ENCODE measurements at places on chromosomes 12 and 14.
A peak's percentile ranks its signal among the peaks of the same experiment; 100 is the strongest.

- DNase-seq: no peak
Measured at GRCh38 chr14:81655423-81656314, 122.0 kb upstream of the SEL1L start.

- no peak for DNase-seq
Measured at GRCh38 chr14:79552778-79553177, 658.5 kb downstream of the DIO2 start.

DNA sequence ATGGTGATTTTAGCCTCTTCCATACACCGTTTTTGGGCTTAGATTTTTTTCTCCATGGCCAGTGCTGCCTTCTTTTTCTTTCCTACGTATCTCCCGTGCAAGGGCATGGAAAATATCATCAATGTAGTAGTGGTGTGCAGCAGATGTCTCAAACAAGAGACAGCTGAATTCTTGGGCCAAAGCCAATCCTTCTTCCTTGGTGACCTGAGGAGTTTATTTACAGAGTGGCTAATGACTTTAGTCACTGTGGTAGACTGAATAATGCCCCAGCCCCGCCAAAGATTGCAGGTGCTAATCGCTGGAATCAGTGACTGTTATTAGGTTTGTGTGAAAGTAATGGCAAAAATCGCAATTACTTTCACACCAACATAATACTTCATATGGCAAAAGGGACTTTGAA is 235.5 kb upstream of the NOS1 start:
- no peak for DNase-seq

GRCh38 chr12:50283229-50283923 is at the start of gene LIMA1:
Gene LIMA1, minus strand, starts transcription at chr12:50283520. Its CDS starts 34,769 bp downstream, at chr12:50248751.
- DNase-seq: peak; percentile 96

- DNase-seq: no peak
Measured at GRCh38 chr12:41980390-41980789, 164.3 kb downstream of the GXYLT1 start.

- DNase-seq: no peak
Measured at GRCh38 chr14:103730490-103731035, 15.0 kb downstream of the ZFYVE21 start.

DNA sequence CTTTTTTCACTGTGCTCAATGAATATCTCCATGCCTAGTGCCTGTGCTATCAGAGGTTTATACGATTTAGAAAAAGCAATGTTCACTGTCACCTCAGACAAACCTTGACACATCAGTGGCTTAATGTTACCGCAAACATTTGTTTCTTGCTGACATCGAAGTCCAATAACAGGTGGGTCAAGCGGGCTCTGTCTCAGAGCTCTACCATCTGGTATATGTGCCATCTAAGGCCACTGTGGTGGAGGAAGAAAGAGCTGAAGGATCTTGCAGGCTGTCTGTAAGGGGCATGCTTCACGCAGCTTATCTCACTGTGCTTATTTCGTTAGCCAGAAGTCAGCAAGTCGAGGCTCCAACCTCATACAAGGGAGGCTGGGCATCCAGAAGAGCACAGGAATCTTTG is 189.5 kb upstream of the NTF3 start:
- DNase-seq: no peak

DNA sequence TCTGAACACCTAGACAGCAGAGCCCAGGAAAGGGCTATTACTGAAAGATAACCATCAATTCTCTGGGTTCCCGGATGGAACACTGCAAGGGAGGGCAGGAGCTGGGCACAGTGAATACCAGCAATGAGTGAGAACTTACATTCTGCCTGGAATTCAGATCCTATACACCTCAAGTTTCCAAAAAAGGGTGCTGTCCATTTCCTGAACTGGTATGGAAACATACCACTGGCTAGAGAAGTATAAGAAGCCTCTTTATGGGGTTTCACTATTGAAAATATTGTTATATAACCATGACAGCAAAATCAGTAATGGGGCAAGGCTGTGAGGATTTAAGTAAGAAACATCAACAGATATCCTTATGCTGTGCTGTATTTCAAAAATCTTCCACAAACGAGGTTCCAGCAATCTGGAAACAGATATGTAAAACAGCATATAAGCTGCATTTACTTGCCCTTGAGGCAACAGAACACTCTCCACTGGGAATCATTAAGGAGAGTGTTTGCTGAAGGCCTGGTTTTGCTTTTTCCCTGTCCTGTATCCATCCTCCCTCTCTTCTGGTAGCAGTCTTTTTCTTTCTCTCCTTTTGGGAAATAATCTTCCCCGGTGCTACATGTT is 53.3 kb upstream of the GTF2A1 start:
- no peak for DNase-seq

DNA sequence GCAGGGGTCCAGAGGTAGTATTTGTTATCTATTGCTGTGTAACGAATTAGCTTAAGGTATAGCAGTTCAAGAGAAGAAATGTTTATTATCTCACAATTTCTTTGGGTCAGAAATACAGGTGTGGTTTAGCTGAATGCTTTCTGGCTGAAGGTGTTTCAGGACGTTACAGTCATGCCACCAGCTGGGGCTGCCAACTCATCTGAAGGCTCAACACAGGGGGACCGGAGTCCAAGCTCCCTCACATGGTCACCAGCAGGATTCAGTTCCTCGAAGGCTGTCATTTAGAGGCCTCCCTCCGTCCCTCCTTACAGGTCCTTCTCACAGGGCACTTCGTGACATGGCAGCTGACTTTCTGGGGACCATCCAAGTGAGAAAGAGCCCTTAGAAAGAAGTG is 37.5 kb upstream of the SINHCAF start:
- no peak for DNase-seq

GRCh38 chr12:102095677-102096263 is 24.1 kb downstream of the NUP37 start:
- no peak for DNase-seq

DNA sequence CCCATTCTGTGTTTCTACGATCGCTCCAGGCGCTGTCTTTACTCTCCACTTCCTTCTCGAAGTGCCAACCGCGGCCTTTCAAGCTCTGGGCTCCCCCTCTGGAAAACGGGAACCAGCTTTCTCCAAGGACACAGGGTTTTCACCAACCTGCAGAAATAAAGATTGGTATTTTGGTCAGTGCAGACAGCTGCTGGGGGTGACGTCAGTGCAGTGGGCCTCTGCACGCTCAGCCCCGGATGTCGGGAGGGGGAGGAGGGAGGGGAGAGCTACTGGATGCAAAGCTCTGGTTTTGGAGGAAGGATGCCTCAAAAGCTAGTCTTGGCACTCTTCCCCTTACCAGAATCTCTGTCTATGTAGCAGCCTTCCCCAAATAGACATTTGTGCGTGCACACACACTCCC is 19.9 kb downstream of the HRK start:
- DNase-seq: no peak

DNA sequence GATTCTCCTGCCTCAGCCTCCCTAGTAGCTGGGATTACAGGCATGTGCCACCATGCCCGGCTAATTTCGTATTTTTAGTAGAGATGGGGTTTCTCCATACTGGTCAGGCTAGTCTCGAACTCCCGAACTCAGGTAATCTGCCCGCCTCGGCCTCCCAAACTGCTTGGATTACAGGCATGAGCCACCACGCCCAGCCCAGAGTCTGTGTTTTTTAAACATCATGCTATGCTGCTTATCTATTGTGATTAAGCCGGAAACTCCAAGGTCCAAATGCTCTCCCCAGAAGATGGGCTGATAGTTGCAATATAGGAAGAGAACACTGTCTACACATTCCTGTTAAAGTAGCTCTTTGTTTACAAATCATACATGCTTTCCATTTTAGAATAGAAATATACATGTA is 30.5 kb upstream of the MAX start:
- no peak for DNase-seq

GRCh38 chr12:57223191-57224165 is 6.0 kb upstream of the SHMT2 start:
- no peak for DNase-seq
